Gastroesophageal sphincter (tissue), 4 donors: ENCODE measurements at places on chromosomes 2 and 18.

DNA sequence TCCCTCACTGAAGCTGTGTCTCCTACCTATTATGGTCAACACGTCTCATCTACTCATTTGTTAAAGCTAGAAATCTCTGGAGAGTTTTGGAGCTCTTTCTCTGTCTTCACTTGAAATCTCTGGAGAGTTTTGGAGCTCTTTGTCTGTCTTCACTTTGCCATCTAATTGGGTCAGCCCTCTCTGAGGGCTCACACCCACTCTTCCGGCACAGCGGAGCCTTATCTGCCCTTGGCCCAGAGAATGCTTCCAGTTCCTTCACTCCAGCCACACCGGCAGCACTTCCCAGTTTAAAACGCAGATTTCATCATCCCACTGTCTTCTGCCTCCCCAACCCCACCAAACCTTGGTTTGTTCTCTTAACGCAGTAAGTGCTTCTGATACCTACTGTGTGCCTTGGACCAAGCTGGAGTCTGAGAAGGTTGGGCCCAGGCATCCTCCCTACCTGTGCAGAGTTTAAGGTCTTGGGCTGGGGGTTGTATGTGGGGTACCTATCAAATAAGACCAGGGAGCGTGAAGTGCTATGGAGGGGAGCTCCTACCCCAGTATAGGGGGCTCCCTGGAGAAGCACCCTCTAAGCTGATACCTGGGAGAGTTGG, 5.0 kb downstream of the HPCAL1 start:
- ATAC-seq: no peak

DNA sequence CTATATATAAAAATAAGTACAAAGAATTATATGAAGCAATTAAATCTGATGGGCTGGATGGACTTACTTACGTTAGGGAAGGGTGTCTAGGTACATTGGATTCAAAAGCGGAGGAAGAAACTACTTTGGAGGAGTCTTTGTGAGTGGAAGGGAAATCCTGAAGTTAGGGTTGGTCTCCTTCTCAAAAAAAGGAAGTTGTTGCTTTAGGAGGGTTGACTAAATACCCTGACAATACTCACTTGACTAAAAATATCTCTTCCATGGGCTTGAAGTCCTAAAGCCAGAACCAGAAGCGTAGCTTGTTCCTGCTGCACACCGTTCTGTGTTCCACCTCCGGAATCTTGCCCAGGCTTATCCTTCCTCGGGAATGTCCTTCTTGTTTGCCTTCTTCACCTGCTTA, 143.3 kb upstream of the ZEB2 start:
- ATAC-seq: no peak

DNA sequence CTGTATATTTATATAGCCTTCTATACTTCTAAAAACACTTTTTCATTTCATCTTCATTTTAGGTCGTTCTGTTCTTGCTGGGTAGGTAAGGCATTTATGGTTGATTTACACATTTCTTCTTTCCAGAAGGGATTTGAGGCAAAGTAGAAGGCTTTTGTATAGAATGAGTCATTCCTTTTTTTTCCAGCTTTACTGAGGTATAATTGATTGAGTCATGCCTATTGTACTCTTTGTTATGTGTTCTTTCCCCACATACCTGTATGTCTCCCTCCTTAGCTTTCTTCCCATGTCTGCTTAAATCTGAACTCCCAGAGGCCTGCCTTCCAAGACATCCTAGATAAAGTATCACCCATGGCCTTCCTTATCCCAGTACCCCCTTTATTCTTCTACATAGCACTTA, 4.8 kb upstream of the CDC42EP3 start:
- no peak for ATAC-seq

DNA sequence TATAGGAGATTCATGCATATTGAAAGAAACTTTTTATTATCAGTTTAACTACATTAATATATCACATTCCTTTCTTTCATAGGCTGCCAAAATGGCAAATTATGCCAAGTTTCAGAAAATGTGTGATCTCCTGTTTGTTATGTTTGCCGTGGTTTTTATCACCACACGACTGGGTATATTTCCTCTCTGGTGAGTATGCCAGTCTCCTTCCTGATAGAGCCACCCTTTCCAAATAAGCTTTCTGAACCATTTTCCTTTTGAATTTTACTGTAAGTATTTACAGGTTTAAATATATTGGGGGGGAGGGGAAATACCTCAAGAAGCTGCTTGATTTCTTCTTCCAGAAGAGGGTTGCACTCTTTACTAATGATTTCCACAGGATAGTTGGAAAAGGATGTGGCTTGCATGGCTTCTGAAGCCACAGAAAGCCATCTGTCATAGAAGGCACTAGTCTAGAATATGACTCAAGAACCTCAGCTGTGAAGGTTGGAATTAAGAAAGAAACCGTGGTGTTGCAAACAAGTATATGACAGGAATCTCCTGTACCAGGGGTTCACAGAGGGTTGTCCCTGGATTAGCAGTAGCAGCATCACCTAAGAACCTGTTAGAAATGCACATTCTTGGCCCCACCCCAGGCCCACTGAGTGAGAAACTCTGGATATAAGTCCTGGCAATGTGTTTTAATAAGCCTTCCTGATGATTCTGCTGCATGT, 84.5 kb upstream of the NOSTRIN start:
- ATAC-seq: no peak

DNA sequence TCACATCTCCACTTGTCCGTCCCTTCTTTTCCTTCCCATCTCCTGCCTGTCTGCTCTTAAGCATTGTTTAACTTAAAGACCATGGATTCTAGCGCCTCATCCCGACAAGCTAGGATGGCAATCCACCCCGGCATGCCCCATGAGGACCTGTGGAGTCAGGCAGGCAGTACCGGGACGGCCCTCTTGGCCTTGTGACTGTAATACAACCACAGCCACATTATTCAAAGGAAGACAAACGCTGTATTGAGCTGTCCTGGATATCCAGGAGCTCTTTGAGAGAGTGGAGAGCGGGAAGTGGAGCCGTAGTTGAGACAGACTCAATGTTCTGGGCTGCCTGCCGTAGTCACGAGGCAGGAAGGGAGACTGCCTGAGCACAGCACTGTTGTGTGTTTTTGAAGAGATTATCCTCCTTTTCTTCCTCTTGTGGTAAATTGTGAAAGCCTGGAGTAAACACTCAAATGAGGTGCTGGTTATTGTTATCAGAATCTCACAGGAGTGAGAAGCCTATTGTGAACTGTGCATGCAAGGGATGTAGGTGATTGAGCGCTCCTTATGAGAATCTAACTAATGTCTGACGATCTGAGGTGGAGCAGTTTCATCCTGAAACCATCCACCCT, 929.8 kb upstream of the CNTNAP5 start:
- no peak for ATAC-seq

DNA sequence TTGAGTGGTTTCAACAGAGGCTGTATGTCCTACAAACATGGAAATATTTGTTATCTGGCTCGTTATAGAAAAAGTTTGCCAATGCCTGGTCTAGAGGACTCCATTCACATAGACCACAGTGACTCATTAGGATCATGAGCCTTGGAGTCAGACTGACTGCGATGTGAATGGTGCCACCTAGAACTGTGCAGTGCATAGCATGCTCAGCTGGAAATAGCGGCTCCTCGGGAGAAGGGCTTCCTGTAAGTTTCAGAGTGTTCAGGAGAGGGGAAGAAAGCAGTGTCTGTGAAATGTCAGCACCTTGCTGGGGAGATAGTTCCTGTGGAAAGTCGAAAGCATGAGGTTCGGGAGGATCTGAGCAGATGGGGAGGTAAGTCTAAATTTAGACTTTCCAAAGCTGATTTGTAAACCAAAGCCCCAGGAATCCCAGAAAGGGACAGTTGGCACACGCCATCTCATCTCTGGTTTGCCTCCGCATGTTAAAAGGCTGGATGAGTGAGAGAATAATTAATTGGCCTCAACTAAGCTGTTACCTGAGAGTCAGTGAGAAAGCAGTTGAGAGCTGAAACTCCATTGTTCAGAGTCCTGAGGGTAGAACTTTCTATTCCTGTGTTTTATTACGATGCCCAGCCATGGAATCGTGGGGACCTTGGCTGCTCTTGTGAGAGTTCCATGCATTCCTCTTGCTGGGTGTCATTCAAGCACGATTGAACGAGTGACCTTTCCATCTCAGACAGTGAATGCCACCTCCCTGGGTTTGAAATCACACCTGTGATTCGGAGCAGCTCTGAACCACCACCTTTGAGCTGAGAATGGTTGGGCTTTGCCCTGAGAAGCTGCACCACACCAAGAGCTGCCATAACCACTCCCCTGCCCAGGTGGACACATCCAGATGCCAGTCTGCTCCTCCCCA, 99.5 kb downstream of the MAPK4 start:
- peak; percentile 70 for ATAC-seq

DNA sequence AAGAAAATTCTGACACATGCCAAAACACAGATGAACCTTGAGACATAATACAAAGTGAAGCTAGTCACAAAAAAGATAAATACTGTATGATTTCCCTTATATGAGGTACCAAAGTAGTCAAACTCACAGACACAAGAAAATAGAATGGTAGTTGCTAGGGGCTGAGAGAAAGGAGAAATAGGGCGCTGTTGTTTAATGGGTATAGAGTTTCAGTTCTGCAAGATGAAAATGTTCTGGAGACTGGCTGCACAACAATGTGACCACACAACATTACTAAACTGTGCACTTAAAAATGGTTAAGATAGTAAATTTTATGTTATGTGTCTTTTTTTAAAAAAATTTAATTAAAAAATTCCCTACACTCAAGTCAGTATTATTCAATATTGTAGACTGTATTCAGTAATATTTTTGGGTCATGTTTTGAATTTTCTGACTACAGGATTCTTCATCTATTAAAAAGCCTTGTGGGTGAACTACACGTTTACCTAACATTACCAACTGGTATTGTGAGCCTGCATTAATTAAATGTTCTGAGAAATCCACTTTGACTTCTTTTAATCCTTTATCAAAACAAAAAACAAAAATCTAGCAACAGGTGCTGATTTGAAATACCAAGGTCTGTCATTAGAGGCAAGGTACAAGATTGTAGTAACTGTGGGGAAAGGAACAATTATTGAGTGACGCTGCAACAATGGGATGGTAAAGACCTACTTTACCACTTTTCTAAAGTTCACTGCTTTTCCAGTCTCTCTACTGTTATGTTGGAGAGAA, 140.8 kb upstream of the ZFP36L2 start:
- no peak for ATAC-seq

GRCh38 chr2:217223222-217223930, 363.5 kb upstream of the TNP1 start:
- peak; percentile 36 for ATAC-seq

- peak; percentile 27 for ATAC-seq
Observed at GRCh38 chr2:223460774-223461211, 141.4 kb downstream of the SCG2 start.

DNA sequence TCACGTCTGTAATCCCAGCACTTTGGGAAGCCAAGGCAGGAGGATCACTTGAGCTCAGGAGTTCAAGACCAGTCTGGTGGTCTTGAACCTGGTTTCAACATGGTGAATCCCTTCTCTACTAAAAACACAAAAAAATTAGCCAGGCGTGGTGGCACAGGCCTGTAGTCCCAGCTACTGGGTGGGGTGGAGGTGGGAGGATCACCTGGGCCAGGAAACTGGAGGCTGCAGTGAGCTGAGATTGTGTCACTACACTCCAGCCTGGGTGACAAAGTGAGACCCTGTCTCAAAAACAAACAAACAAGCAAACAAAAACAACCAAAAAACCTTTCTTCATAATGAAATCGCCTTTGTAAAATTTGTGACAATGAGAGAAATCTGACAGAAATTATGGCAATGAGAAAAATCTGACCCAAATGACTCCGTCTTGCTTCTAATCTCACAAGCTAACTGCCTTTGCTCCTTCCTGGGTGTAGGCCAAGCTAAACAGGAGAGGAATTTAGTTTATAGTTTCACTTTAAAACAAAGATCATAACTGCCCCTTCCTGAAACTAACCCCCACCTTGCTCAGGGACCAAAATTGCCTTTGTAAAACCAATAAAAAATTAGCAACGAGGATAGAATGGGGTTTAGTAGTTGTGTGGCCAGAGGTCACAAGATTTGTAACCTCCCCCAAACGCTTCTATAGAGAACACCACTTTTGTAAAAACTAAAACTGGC, 60.7 kb upstream of the KIF5C start:
- no peak for ATAC-seq

DNA sequence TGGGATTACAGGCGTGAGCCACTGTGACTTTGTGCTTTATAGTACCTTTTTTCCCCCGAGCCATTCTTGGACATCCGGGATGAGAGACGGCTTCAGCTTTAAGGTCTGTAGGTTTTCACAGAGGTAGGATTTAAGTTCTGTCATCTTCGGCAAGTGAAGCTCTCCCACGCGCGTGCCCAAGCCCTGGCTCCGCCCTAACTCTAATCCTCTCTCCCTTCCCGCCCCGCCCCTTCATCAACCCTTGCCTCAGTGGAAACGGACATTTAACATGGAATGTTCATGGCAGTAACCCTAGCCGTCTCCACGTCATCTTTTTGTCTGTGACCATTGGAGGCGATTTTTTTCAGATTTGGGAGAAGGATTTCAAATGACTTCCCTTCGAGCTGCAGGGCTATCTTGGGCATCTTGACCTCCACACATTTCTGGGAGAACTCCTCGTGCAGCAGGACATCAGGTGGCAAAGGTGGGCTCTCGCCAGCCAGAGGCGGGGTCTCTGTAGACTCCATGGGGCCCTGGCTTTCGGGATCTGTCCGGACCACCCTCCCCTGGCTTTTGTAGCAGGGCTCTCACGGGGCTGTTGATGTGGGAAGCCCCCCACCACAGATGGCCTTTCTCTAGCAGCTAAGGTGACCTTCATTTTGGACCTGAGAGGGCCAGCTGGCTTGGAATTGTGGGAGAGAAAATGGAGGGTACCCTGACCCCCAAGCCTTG, 6.8 kb downstream of the COLEC11 start:
- ATAC-seq: no peak

GRCh38 chr18:8703092-8703709, 2.2 kb upstream of the MTCL1 start:
- no peak for ATAC-seq

DNA sequence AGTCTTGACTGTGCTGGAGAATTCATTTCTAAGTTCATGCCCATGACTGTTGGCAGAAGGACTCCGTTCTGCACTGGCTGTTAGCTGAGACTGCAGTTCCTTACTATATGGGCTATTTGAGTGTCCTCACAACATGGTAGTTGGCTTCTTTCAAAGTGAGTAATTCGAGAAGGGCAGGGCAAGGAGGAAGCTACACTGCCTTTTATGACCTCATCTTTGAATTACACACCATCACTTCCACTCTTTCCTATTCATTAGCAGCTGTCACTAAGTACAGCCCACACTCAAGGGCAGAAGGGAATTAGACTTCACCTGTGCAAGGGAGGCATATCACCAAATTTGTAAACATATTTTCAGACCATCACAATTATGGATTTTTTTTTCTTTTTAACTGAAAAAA, 55.9 kb upstream of the EPAS1 start:
- ATAC-seq: no peak

DNA sequence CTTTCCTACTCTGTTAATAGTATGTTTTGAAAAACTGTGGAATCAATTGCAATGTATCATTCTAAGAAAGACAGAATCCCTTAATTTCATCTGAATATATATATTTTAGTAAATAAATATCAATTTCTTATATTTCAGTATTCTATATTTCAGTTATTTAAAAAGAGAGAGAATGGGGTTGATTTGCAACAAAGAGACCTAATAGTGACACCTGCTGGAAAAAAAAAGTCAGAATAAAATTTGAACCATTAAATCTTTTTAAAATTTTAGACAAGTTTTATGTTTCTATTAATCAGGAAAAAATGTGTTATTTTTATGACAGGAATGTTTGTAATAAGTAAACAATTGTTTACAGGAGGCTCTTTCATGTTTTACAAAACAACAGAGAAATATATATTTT, 20.7 kb upstream of the CCNT2 start:
- no peak for ATAC-seq
